ENCODE measurements at places on chromosomes 12 and 14. TPM values are rescaled to one million over a fixed set of nuclear protein-coding genes. Genes with fewer than 3 reads are reported as not detected.

The FSCB gene
- 0.31 TPM for total RNA-seq

The OR4K17 gene
- not detected for total RNA-seq

The NINJ2 gene
- total RNA-seq = 5.3 TPM

The KRT82 gene
- total RNA-seq = not detected

The GALNT8 gene
- total RNA-seq = 2.4 TPM

The GLIPR1L1 gene
- total RNA-seq = not detected

The CLEC7A gene
- 6.7 TPM for total RNA-seq

The GUCY2C gene
- total RNA-seq = not detected

The AMDHD1 gene
- 1.8 TPM for total RNA-seq

The ACVRL1 gene
- 110 TPM for total RNA-seq

The ATL1 gene
- 17.2 TPM for total RNA-seq

The CAPZA3 gene
- not detected for total RNA-seq

The SOCS2 gene
- total RNA-seq = 17.6 TPM

The DHH gene
- 0.54 TPM for total RNA-seq

All from gastroesophageal sphincter (tissue), 4 donors.